ENCODE measurements at places on chromosomes 2 and 18. TPM values are rescaled to one million over a fixed set of nuclear protein-coding genes. Genes with fewer than 3 reads are reported as not detected.
A peak's percentile ranks its signal among the peaks of the same experiment; 100 is the strongest.

DNA sequence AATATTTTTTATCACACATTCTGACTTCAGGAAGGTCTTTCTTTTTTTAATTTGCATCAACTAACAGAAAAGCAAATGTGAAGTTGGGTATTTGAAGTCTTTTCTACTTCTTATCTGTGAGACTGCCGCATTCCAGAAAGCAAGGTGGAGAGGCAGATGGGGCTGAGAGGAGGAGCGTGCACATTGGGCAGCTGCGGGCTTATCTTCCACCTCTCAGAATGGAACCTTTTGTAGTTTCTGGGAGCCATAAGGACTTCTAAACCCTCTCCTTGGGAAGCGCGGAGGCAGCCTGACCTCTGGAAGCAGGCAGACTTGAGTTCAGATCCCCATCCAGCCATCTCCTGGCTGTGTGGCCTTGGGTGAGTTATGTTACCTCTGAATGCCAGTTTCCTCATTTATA, 3.9 kb downstream of the MAPRE3 start:
- H3K4me3 ChIP-seq: no peak overlapping the region
- peaks cover 10% of the 10 kb centered on the region for H3K36me3 ChIP-seq
- no peak for DNase-seq
- no peak overlapping the region for H3K27ac ChIP-seq
- H3K27me3 ChIP-seq: peaks cover 6% of the 10 kb centered on the region

- H3K27ac ChIP-seq: no peak overlapping the region
- H3K36me3 ChIP-seq: no peaks in the 10 kb centered on the region
- no peak for DNase-seq
- no peak overlapping the region for H3K4me3 ChIP-seq
- no peaks in the 10 kb centered on the region for H3K27me3 ChIP-seq
- no peaks in the 10 kb centered on the region for H3K4me1 ChIP-seq
Observed at GRCh38 chr2:172919732-172920131, 155.9 kb upstream of the MAP3K20 start.

- no peak overlapping the region for H3K4me3 ChIP-seq
- no peak overlapping the region for H3K27ac ChIP-seq
- no peaks in the 10 kb centered on the region for H3K27me3 ChIP-seq
- DNase-seq: peak; percentile 9
- H3K36me3 ChIP-seq: no peaks in the 10 kb centered on the region
- H3K4me1 ChIP-seq: peaks cover 31% of the 10 kb centered on the region
Observed at GRCh38 chr2:132593171-132593570, 76.8 kb downstream of the LYPD1 start.

GRCh38 chr2:142675398-142675797, 202.1 kb upstream of the KYNU start:
- no peak overlapping the region for H3K27ac ChIP-seq
- H3K4me1 ChIP-seq: no peaks in the 10 kb centered on the region
- DNase-seq: no peak
- H3K36me3 ChIP-seq: no peaks in the 10 kb centered on the region
- H3K27me3 ChIP-seq: no peaks in the 10 kb centered on the region

- DNase-seq: no peak
- no peaks in the 10 kb centered on the region for H3K36me3 ChIP-seq
- peaks cover 28% of the 10 kb centered on the region for H3K4me1 ChIP-seq
- no peak overlapping the region for H3K4me3 ChIP-seq
- no peak overlapping the region for H3K27ac ChIP-seq
Observed at GRCh38 chr2:179335732-179336131, 71.1 kb upstream of the SESTD1 start.

DNA sequence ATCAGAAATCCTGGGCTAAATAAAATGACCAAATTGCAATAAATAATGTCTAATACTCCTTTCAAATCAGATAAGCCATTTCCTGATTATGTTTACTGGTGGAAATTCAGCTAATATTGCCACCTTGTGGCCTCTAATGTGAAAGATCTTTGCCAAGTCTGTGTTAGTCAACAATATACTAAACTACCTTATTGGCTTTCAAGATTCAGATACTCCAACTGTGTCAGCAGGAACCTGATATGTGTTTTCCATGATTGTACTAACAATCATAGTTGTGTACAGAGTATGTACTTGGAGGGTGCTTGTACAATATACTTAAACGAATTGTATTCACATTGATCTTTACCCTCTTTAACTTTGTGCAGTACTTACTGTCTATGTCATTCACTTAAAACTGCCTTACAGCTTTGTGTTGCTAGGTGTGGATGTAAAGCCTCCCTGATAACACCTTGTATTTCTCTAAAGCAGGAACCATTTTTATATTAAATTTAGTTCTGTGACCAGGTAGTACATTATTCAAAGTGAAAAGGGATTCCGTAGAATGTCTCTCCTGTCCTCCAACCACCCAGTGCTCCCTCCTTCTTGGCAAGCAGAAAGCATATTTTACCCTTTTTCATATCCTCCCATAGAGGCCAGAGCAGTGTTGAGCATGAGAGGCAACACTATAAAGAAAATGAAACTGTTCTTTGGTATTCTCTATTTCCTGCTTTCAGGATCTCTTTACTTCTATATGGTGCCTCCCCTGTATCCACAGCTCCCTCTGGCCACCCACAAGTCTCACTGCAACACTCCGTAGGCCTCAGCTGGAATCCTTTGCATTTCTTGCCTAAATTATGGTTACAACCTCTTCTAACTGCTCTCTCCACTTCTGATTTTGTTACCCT, 75.2 kb upstream of the C2orf15 start:
- H3K36me3 ChIP-seq: no peaks in the 10 kb centered on the region
- no peaks in the 10 kb centered on the region for H3K4me1 ChIP-seq
- no peaks in the 10 kb centered on the region for H3K27me3 ChIP-seq
- peak; percentile 51 for DNase-seq
- H3K27ac ChIP-seq: no peak overlapping the region
- no peak overlapping the region for H3K4me3 ChIP-seq

- H3K27ac ChIP-seq: no peak overlapping the region
- H3K36me3 ChIP-seq: no peaks in the 10 kb centered on the region
- DNase-seq: no peak
- H3K4me1 ChIP-seq: peaks cover 17% of the 10 kb centered on the region
- H3K27me3 ChIP-seq: no peaks in the 10 kb centered on the region
Observed at GRCh38 chr2:40101131-40101575, 322.1 kb upstream of the THUMPD2 start.

DNA sequence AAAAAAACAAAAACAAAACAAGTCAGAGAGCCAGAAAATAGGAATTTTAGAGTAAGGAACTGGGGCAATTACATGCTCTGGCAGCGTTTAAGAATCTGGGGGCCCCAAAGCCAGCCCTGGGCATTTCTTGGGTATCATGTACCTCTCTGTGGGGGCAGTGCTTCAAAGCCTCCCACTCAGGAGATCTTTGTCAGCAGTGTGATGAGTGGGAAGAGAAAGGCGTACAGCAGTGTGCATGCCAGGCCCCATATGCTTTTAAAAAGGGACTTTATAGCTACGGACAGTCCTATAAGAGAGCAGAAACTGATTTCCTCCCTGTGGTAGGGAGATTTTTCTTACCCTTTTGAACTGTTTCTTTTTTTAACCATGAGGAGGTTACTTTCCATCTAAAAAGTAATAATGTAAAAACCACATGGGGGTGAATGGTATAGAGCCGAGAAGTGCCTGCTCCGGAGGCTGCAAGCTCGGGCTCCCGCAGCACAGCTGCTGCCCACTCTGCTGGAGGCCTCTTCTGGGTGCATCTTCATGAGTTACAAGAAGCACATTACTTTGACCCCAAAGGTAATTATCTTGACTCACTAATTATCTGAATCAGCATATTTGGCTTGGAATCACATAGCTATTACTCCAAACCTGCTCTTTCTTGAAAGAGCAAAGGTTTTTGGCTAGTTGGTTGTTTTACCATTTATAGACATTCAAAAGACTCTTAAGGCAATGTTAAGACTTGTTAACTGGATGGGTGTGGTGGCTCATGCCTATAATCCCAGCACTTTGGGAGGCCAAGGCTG, 46.4 kb downstream of the PROC start:
- no peak for DNase-seq
- H3K4me1 ChIP-seq: no peaks in the 10 kb centered on the region

DNA sequence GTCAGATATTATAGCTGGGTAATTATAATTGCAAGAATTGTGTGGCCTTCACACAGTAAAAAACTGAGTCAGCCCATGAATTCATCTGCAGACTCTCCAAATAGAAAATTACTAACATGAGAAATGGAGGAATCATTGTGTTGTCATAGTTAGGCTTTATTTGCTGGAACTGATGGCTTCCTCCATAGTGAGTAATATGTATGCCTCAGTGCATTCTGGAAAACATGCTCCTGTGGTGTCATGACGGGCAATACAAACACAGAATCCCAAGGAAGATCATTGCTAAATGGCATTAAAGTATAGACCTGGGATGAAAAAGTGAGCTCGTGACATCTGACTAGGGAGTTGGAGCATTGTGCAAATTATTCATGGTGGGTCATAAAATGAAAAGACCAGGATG, 23.6 kb upstream of the NMS start:
- H3K27ac ChIP-seq: no peak overlapping the region
- H3K4me3 ChIP-seq: no peak overlapping the region
- H3K27me3 ChIP-seq: peaks cover 30% of the 10 kb centered on the region
- no peak for DNase-seq
- H3K36me3 ChIP-seq: no peaks in the 10 kb centered on the region

- DNase-seq: no peak
- H3K27me3 ChIP-seq: no peaks in the 10 kb centered on the region
- no peak overlapping the region for H3K27ac ChIP-seq
- H3K4me3 ChIP-seq: no peak overlapping the region
- peaks cover 83% of the 10 kb centered on the region for H3K4me1 ChIP-seq
Observed at GRCh38 chr18:29160170-29160569, 983.2 kb upstream of the CDH2 start.

DNA sequence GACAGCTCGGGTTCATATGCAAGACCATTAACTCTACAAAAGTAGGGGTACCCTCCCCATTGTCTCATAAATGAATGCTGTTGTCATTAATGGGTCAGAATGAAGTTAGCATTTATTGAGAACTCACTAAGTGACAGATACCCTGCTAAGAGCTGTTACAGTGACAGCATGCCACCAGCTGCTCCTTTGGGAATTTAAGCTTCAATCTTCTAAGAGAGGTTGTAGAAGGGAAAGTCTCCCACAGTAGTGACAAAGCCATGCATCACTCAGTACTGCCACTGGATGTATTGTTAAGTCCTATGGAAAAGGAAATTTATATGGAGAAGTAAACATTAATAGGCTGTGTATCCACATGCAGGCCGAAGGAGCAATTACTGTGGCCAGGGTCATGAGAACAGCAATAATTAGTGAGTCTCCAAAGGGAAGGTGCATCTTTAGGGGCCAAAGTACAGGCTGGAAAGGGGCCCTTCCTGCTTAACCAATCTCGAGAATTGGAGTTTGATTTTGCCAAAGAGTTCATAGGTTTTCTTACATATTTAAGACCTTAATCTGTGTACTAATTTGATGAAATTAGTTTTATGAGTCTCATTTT, 64.5 kb upstream of the FAM124B start:
- H3K27me3 ChIP-seq: no peaks in the 10 kb centered on the region
- no peaks in the 10 kb centered on the region for H3K4me1 ChIP-seq
- no peak overlapping the region for H3K4me3 ChIP-seq
- DNase-seq: no peak
- no peak overlapping the region for H3K27ac ChIP-seq
- H3K36me3 ChIP-seq: no peaks in the 10 kb centered on the region

GRCh38 chr2:191889931-191890330, 43.0 kb upstream of the CAVIN2 start:
- no peak overlapping the region for H3K4me3 ChIP-seq
- no peaks in the 10 kb centered on the region for H3K27me3 ChIP-seq

TXNDC2 gene
- total RNA-seq: not detected

GNAL gene
- 0.61 TPM for total RNA-seq

SLC16A14 gene
- 3.7 TPM for total RNA-seq

SPP2 gene
- total RNA-seq: not detected

HRH4 gene
- total RNA-seq: 0.09 TPM

GPR35 gene
- total RNA-seq: 49.4 TPM

IL37 gene
- 2.0 TPM for total RNA-seq

KRTCAP3 gene
- 74.0 TPM for total RNA-seq

DAW1 gene
- total RNA-seq: 2.4 TPM

KATNAL2 gene
- 7.6 TPM for total RNA-seq

TLX2 gene
- total RNA-seq: not detected

LYG1 gene
- total RNA-seq: 2.3 TPM

All from Calu3 (cell line).